ENCODE measurements at places on chromosomes 7 and 10.

DNA sequence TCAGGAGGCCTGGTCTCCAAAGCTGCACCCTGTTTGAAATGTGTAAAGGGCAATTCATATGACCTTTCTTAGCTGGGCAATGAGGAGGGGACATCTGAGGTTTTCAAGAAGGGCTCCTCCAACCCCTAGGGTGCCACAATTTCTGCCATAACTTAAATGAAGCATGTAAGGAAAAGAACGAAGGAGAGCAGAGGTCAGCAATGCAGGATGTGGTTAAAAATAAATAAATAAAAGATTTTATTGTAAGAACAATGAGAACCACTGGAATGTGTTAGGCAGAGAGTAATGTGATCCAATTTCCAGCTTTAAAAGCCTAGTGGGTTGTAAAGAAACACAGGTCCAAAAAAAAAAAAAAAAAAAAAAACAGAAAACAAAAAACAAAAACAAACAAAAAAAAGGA is 673.1 kb downstream of the TNS3 start:
- no peaks in the 10 kb centered on the region for H3K4me1 ChIP-seq
- H3K4me3 ChIP-seq, result no peak overlapping the region
- H3K27me3 ChIP-seq, result no peaks in the 10 kb centered on the region
- no peaks in the 10 kb centered on the region for H3K36me3 ChIP-seq

GRCh38 chr7:25545124-25546008 is 317.1 kb upstream of the NPVF start:
- no peak for DNase-seq
- H3K4me1 ChIP-seq, result no peaks in the 10 kb centered on the region
- H3K36me3 ChIP-seq, result no peaks in the 10 kb centered on the region
- H3K27ac ChIP-seq, result no peak overlapping the region

DNA sequence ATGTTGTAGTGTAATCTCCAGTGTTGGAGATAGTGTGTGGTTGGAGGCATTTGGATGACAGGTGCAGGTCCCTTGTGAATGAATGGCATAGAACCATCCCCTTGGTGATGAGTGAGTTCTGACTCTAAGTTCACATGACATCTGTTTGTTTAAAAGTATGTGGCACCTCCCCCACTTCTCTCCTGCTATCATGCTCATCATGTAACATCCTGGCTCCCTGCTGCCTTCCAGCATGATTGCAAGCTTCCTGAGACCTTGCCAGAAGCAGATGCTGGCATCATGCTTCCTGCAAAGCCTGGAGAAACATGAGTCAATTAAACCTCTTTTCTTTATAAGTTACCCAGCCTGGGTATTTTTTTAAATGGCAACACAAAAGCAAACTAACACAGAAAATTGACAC is 499.0 kb upstream of the SEMA3D start:
- H3K27me3 ChIP-seq, result no peaks in the 10 kb centered on the region
- no peak overlapping the region for H3K27ac ChIP-seq
- no peak for DNase-seq

GRCh38 chr10:4803822-4804221 is 22.2 kb upstream of the AKR1E2 start:
- no peaks in the 10 kb centered on the region for H3K27me3 ChIP-seq
- no peaks in the 10 kb centered on the region for H3K36me3 ChIP-seq
- no peak overlapping the region for H3K27ac ChIP-seq
- no peak for DNase-seq

DNA sequence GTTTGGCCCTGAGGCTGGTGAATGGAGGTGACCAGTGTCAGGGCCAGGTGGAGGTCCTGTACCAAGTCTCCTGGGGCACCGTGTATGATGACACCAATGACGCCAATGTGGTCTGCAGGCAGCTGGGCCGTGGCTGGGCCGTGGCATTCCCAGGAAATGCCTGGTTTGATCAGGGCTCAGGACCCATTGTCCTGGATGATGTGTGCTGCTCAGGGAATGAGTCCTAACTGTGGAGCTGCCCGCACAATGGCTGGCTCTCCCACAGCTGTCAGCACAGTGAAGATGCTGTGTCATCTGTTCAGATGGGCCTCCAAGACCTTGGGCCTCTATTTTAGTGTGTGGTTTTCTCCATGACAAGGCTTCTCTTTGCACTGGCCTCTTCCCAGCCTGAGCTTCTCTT is 64.0 kb downstream of the DMBT1 start:
- H3K4me3 ChIP-seq, result no peak overlapping the region
- DNase-seq, result no peak
- H3K36me3 ChIP-seq, result no peaks in the 10 kb centered on the region
- H3K27ac ChIP-seq, result no peak overlapping the region

GRCh38 chr10:29612657-29613056 is 22.1 kb downstream of the SVIL start:
- no peak for DNase-seq
- no peaks in the 10 kb centered on the region for H3K27me3 ChIP-seq
- H3K4me1 ChIP-seq, result no peaks in the 10 kb centered on the region
- no peak overlapping the region for H3K27ac ChIP-seq
- no peaks in the 10 kb centered on the region for H3K36me3 ChIP-seq

- H3K4me3 ChIP-seq, result no peak overlapping the region
- H3K27me3 ChIP-seq, result no peaks in the 10 kb centered on the region
- no peak overlapping the region for H3K27ac ChIP-seq
- no peaks in the 10 kb centered on the region for H3K36me3 ChIP-seq
These were observed 82.3 kb downstream of the ZEB1 start for GRCh38 chr10:31401287-31401686.

DNA sequence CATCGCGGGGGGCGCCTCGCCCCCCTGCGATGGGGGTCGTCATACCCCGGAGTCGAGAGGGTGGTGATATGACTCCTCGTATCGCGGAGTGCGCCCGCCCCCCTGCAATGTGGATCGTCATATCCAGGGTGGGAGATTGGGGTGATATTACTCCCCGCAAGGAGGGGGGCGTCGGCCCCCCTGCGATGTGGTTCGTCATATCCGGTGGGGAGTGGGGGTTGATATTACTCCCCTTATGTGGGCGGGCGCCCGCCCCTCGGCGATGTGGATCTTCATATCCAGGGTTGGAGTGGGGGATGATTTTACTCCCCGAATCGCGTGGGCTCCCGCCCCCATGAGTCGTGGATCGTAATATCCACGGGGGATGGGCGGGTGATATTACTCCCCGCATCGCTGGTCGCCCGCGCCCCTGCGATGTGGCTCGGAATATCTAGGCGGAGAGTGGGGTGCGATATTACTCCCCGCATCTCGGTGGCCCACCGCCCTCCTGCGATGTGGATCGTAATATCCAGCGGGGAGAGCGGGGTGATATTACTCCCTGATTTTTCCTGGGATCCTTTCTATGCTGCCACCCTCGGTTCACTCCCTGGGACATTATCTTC is 36.9 kb downstream of the MEIG1 start:
- no peak overlapping the region for H3K4me3 ChIP-seq
- no peaks in the 10 kb centered on the region for H3K36me3 ChIP-seq
- H3K27me3 ChIP-seq, result no peaks in the 10 kb centered on the region
- no peak overlapping the region for H3K27ac ChIP-seq
- no peaks in the 10 kb centered on the region for H3K4me1 ChIP-seq

- no peak for DNase-seq
- no peak overlapping the region for H3K4me3 ChIP-seq
- H3K36me3 ChIP-seq, result no peaks in the 10 kb centered on the region
- H3K4me1 ChIP-seq, result no peaks in the 10 kb centered on the region
- H3K27me3 ChIP-seq, result no peaks in the 10 kb centered on the region
- no peak overlapping the region for H3K27ac ChIP-seq
These were observed 44.0 kb downstream of the CALD1 start for GRCh38 chr7:134823400-134823799.

DNA sequence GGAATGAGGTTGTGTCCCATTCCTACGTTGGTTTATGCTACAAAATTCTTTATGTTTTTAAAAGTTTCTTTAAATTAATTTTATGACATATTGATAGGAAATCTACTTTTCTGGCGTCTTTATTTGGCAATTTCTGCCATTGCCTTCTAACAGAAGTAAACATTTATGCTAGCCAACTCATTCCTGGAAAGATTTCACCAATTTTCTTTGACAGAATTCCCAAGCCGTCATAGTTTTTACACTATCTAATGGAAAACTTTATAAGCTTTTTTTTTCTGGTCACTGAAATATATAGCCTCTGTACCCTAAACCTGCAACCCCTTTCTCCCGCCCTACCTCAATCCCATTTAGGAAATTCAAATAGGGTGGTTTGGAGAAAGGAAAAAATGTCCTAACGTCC is 6.1 kb upstream of the TCAF1 start:
- no peaks in the 10 kb centered on the region for H3K27me3 ChIP-seq
- H3K4me1 ChIP-seq, result peaks cover 2% of the 10 kb centered on the region
- H3K4me3 ChIP-seq, result no peak overlapping the region
- no peak overlapping the region for H3K27ac ChIP-seq
- no peak for DNase-seq

DNA sequence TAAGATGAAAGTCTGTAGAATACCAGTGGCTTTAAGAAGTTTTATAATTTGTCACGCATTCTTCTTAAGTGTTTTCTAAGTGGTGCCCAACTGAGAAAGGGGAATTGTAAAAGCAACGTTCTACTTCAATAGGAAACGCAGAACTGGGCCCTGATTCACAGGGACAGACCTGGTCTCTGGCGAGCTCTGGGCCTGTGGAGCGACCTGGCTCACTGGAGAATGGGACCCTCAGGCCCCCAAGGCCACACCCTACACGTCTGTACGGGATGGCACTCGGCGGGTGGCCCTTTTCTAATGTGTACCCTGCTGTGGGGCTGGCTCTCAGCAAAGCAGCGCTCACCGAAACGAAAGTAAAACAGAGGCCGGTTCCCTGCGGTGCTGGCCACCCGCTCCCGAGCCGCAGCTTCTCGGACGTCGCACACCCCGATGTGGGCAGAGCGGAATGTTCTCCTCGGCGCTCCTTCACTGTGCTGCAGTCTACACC is 205.0 kb downstream of the DIP2C start:
- DNase-seq, result no peak
- H3K27ac ChIP-seq, result peak overlapping the region; percentile 55
- peak overlapping the region; percentile 34 for H3K4me3 ChIP-seq
- no peaks in the 10 kb centered on the region for H3K27me3 ChIP-seq
- H3K36me3 ChIP-seq, result no peaks in the 10 kb centered on the region
- peaks cover 9% of the 10 kb centered on the region for H3K4me1 ChIP-seq
